ENCODE measurements at places on chromosomes 5 and 9.

- no peak for DNase-seq
Measured at GRCh38 chr5:27598576-27598975, 560.2 kb upstream of the CDH9 start.

DNA sequence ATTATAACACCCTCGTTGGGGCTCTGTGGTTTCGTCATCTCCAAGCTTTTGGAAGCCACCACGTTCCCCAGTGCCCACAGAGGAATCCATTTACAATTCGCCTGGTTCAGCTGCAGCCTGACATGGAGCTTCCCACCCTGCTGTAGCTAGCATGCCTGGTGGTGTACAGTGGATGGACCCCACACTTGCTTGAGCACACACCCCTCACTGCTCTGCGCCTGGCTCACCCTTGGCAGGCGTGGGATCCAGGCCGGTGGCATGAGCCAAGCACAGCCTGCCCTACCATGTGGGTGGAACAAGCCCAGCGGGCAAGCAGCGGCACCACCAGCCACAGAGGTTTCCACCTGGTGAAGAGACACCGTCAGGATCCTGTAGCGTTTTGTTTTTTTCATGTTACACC is 1045.7 kb upstream of the CDH9 start:
- no peak for DNase-seq

DNA sequence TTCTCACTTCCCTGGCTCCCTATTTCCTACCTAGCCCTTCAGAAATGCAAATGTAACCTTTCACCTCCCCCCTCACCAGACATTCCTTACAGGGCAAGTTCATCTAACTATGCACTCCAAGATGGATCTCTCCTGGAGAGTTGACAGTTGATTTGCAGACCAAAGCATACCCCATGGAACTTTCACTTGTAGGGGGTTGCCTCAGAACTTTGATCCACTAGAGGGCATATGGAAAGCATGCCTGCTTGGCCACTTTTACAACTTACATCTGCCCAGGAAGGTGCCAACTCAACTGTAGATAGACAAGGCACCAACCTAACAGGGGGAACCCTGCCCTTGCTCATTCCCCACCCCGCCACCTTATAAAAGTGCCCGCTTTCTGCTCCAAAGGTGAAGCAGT is 187.8 kb downstream of the NXNL2 start:
- no peak for DNase-seq

DNA sequence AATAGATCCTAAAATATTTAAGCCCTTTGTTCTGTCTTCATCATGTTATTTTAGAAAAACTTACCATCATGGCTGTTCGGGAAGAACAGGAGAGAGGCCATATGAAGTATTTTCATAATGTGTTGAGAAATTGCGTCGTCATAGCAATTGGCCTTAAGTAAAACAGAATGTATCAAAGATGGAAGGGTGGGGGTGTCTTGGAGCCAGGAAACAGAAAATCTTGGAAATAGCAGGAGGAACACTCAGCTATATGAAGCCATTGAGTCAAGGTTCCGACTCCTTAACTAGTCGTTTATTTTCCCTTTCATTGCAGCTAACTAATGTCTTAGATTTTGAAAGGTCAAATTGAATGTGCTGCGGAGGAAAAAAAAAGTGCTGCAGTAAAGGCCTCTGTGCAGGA is 1.3 kb downstream of the SPTAN1 start:
- DNase-seq, result no peak

- no peak for DNase-seq
Measured at GRCh38 chr9:130191749-130192120, 19.5 kb downstream of the NCS1 start.

DNA sequence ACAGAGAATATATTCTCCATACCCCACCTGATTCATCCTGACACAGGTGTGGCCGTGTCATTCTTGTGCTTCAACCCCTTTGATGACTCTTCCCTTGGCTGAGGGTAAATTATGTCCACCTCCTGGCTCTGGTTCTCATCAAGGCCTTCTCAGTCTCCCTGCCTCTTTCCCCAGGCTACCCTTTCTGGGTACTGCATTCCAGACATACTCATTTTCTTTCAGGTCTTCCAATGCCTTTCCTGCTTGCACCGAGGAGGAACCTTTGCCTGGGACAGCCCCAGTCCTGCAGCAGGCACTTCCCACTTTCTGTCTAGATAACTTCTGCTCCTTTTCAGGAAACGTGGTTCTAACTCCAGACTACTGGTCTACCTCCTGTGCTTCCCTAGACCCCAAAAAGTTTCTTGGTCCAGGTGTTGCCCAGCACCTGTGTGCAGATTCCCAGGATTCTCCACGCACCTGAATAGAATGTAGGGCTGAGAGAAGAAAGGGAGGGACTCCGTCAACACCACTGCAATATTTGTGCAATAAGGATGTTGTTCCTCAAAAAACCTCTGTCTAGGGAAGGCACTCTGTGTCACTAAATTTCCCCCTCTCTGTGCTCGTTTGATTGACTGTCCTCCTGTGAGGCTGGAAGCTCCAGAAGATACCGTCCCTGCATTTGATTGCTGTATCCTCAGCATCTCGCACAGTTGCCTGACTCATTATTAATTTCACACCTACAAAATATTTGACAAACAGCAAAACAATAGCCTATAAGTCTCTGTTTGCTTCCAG is 255.4 kb upstream of the NFIL3 start:
- no peak for DNase-seq

GRCh38 chr5:178462816-178463215 is 127.4 kb downstream of the COL23A1 start:
- DNase-seq, result no peak

GRCh38 chr5:145598983-145599382 is 236.2 kb downstream of the PRELID2 start:
- no peak for DNase-seq

- DNase-seq, result no peak
Measured at GRCh38 chr5:76684756-76685519, 31.0 kb upstream of the F2R start.

- DNase-seq, result no peak
Measured at GRCh38 chr9:90256345-90256744, 386.3 kb downstream of the DIRAS2 start.

DNA sequence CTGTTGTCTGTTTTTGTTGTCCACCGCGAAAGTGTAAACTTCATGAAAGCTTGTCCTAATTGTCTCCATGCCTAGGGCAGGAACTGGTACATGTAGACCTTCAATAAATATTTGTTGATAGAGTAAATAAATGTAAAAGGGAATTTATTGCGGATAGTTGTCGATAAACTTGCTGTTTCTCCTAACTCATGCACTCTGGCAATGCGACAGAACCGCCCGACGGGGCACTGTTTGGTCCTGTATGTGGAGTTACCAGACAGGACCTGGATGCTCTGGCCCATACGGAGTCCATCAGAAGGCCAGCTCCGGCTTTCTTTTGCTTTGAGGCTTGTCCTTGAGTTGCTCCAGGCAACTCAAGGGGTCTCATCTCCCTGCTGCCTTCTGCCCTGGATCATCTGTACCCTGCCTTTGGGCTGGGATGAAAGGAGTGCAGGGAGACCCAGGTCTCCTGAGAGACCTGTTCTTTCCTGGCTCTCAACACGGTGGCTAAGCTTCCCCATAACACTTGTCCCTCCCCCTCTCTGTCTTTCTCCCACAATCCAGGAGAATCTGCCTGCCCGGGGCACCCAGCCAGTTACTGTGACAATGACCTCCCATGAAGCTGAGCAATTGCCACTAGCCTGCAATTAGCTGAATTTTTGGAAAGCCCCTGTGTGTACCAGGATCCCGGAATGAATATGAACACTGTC is 149.5 kb upstream of the PTCH1 start:
- DNase-seq, result no peak

DNA sequence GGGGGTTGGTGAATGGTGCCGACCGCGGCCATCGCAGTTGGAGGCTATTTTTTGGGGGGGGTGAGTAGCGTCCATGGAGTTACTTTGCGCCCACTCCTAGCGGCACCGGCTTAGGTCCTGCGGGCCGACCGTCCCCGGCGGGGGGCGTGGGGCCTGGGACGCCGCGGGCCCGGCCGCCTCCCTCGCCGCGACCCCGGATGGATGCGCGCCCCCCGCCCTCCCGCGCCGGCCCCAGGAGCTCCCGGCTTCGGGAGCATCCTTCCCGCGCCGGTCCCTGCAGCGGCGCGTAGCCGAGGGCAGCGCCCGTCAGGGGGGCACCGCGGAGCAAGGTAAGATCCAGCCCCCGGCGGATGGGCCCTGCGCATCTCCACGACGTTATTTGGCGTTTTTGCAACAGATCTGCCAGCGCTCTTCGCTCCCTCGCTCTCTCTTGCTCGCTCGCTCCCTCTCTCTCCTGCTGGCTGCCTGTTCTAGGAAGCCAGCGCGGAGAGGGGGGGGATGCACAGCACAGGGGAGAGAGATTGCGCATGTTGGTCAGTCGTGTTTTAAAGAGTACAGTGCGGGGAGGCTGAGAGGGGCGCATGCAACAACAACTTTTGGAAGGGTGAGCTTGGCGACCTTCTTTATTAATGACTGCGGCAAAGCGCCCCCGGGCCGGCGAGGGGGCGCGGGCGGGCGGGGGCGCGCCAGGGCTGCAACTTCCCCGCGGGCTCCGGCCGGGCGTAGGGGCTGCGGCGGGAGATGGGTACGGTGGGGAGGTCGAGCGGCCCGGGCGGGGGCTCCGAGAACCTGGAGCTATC is 413 bp downstream of the JADE2 start:
- DNase-seq, result peak; percentile 71

DNA sequence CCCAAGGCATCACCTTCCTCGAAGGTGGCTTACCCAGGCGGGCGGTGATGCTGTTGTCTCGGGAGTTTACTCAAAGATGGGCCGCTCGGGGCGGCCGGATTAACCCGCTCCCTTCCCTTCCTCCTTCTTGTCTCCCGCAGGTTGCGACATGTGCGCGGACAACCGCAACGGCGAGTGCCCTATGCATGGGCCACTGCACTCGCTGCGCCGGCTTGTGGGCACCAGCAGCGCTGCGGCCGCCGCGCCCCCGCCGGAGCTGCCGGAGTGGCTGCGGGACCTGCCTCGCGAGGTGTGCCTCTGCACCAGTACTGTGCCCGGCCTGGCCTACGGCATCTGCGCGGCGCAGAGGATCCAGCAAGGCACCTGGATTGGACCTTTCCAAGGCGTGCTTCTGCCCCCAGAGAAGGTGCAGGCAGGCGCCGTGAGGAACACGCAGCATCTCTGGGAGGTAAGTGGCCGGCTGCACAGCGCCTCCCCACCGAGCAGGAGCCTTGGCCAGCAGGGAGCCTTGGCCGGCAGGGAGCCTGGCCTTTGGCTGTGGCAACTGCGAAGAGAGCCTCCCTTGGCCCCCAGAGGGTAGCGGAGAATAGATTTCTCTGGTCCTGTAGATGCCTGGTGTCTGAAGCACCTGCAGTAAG is 10.6 kb downstream of the PRDM6 start:
- DNase-seq, result no peak

DNA sequence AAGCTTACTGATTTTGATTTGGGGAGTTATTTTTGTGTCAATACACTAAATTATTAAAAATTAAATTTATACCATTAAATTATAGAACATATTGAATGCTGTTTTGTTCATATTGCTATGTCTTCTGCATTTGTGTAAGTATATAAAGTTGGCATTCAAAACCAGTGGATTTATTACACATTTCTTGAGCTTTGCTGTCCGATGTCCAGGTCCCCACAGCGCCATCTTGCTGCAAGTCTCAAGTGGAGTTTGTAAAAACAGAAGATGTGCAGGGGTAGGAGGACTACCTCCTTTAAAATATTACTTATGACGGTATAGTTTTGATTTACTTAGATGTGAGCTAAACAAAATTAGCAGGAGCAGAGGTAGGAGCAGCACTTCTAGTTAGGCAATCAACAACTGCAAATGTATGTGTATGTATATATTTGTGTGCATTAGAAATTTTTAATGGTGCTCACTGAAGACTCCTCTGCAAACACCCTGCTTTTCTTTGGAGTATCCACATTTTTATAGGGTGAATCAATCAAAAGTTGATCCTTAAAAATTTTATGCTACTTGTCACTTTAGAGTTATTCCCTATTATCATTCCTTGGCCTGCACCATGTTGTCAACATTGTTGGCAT is 37.4 kb downstream of the CPEB4 start:
- peak; percentile 41 for DNase-seq

GRCh38 chr9:69174616-69175463 is 763 bp downstream of the TJP2 start:
- DNase-seq, result no peak

DNA sequence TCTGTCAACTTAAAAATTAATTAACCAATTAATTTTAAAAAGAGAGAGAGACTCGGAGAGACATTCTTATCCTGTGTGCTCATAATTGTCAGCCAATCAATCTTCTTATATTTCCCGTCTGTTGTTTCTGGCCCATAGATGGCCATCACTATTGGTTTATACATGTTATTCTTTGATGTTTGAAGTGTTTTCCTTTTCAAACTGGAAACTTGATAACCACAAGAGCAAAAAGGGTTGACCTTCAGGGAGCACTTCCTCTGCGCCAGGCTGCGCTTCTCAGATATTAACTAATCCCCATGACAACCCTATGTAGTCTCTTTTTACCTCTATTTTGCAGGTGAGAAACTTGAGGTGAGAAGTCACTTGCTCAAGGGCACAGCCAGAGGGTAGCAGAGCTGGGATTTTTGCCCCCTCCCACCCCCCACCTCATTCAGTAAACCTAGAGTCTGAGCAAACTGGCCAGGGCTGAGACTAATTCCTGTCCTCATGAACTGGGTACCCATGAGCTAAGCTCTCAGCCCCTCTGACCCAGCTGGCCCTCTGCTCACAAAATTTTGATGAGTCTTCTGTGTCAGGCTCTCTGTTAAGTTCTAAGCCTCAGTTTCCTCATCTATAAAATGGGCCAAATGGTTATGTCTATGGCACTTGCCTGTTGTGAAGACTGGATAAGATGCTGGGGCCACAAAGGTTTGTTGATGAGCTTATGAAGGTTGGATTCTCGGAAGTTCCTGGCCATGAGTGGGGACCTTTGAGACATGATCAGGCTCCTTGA is 86.0 kb upstream of the SH3PXD2B start:
- DNase-seq, result no peak

DNA sequence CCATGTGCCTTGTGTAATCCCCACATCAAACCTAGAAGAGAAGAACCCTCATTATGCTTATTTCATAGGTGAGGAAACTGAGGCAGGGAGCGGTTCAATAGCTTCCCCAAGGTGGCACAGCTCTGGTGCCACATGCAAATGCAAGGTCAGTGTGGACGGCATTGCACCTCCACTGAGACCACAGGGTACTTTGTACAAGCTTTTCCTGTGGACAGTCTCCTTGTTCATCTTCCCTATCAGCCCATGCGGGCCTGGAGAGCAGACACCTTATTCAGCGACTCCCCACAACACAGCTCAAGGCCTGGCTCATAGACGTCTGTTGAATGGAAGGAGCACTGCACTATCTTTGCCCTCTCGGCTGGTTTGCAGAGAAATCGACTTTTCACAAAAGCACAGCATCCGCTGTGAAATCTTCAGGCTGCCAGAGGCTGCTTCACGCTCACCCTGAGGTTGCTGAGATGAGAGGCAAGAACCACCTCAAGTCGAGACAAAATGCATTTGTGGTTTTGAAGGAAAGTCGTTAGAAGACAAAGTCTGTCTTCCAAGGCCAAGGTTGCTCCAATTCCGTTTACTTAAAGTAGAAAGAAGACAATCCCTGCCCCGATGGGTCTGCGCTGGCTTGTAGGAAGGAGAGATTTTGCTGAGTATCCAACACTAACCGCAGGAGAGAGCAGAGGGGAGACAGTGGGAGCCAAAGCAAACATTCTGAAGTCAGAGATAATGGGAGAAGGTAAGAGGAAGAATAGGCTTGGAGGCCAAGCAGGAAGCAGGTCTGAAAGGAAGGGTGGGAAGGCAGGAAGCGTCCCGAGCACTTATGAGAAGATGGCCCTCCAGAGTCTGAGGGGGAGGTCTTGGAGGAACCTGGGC is 34.2 kb upstream of the STRBP start:
- no peak for DNase-seq

Measured in activated T-cell treated with anti-CD3 and anti-CD28 coated beads, Interleukin-2, amount 50 U/mL, for 1 hour (primary cell).